ENCODE measurements at places on chromosomes 3 and 15.

DNA sequence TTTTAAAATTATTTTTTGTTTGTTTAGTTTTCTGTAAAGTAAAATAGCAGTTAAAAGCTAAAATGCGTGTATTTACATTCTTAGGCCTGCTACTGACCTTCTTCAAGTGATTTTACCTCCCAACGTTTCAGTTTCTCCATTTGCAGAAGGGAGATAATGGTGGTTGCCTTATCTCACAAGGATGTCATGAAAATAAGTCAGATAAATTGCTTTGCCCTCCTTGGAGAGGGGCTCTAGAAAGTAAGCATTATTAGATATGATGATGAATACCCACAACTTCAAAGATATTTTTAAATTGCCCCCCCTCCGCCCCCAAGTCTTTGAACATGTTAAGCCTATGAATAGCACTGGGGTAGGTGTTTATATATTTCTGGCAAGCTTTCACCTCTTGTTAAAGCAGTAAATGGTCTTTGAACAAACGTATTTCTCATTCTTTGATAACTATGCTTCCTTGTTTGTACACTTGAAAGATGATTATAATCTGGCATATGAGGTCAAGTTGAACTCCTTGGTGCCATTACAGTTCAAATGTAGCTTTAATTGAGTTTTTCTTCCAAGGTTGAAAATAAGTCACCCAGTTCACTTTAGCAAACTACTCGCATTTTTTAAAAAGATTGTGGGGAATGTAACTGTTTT, 6.4 kb downstream of the TERC start:
- DNase-seq = no peak

GRCh38 chr15:65264863-65265430, 21.7 kb downstream of the PARP16 start:
- DNase-seq = no peak

- no peak for DNase-seq
Measured at GRCh38 chr3:104520228-104520655, 846.5 kb upstream of the ALCAM start.

GRCh38 chr15:39488516-39488915, 92.4 kb upstream of the THBS1 start:
- DNase-seq = peak; percentile 57

GRCh38 chr3:125037498-125038150, 18.2 kb downstream of the HEG1 start:
- DNase-seq = no peak

DNA sequence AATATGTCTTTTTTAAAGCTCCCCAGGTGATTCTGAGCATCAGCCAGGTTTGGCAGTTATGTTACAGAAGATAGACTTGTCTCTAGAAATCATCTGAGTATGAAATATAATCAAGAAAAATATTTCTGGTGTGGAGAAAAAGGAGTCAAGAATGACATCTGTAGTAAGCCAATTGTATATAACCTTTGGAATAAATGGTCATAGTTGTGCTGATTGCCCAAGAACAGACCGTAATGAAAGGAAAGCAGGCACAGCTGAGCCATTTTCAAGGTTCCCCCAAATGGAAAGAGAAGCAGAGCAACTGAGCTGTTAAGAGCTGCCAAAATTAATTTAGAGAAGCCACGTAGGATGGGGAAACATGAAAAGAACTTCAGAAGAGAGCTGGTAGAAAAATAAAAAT, 26.6 kb downstream of the GOLM2 start:
- DNase-seq = no peak

- DNase-seq = peak; percentile 86
Measured at GRCh38 chr3:110070161-110070916, 733.0 kb upstream of the DPPA4 start.

DNA sequence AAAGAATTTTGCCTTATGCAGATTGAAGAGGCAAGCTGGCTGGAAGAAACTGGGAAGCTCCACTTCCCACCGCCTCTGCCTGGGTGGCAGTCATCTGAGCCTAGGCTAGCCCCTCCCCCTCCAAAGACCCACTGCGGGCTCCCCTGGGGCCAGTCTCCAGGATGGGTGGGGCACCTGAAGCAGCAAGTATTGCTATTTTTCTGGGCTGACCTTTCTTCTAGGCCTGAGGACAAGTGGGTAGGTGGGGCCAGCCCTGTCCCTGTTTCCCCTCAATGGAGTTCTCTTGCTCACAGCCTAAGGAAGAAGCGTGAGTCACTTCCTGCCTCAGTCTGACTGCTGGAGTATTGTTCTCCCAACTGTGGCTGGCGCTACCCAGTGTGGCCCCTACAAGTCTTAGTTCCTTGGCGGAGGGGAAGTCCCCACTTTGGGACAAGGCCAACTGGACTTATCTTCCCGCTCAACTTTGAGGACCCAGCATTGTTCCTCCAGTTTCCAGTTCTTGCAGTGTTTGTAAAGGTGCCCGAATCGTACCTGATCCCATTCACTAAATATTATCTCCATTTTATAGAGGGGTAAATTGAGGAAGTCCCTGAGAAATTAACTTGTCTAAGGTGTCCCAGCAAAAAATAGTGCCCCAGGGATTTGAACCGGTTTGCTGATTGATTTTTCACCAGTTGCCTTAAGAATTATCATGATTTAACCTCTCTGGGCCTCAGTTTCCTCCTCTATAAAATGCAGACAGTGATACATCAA, 1.4 kb downstream of the FURIN start:
- DNase-seq = peak; percentile 81

DNA sequence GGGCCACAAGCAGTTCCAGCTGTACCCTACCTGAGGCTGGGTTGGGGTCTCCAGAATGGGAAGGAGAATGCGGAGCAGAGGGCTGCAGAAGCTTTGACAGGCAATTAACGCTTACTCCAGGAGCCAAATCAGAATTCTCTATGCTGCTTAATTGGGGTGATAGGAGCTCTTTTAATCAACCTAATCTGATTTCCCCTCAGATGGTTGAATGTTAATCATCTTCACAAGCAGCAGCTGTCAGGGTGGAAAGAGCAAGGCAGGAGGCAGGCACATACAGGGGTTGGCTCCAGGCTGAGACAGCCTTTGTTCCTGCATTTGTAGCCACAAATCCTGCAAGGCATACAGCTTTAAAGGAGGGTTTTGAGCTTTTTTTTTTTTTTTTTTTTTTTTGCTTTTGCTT, 2.6 kb downstream of the CILP start:
- DNase-seq = no peak

GRCh38 chr3:160684368-160684740, 7.4 kb downstream of the ARL14 start:
- DNase-seq = no peak

- DNase-seq = no peak
Measured at GRCh38 chr3:22366781-22367180, 615.8 kb upstream of the ZNF385D start.

- peak; percentile 84 for DNase-seq
Measured at GRCh38 chr15:33565094-33565493, 254.3 kb downstream of the RYR3 start.

- DNase-seq = peak; percentile 13
Measured at GRCh38 chr15:89912145-89912673, 543 bp downstream of the ARPIN start.

DNA sequence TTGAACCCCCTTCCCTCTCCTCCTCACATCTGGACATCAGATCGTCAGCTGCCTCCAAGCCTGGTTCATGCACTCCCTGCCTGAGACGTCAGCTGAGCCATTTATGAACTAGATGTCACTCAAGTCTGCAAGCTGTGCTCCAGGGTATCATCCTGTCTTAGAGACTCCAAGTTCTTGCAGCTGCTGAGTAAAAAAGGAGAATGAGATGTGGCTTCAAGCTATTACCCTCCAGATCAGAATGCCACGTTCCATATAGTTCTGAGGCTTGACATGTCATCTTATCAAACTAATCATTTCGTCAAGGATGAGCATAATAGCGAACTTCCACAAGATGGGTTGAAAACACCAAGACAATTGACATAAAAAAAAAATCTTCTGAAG, 766.3 kb downstream of the TBL1XR1 start:
- DNase-seq = no peak

- DNase-seq = peak; percentile 94
Measured at GRCh38 chr3:4980229-4981203, 1.3 kb downstream of the BHLHE40 start.

DNA sequence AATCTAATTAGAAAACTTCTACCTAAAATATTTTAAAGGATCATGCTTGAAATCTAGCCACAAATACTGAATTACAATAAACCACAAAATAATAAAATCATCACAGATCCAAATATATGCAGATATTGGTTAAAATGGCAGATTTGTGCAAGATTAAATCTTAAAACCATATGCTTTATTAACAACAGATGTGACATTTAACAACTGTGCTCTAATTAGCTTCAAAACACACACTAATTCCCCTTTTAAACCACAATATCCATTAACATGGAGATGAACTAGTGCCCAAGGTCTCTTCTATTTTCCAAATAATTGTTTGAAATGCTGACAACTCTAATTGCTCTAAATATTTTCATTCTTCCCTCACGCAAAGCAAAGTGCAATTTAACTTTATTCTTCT, 1530.3 kb downstream of the SI start:
- DNase-seq = no peak

- DNase-seq = no peak
Measured at GRCh38 chr15:82103468-82103867, 57.6 kb upstream of the MEX3B start.

DNA sequence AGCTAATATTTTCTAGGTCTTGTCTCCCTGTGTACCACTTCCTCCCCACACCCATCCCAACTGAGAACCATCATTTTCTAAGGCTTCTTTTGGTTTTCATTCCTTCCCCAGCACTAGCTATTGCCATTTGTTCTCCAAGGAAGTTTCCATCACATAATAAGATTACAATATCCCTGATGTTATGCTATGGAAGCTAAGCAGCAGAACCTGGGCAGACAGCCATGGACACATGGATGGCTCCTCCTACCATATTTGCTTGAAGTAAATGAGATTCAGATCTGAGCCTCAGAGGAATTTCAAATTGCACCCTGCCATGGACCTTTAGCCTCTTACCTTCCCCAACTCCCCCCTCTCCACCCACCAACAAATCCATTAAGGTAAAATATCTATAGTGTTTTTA, 31.5 kb downstream of the GASK1A start:
- DNase-seq = peak; percentile 17

DNA sequence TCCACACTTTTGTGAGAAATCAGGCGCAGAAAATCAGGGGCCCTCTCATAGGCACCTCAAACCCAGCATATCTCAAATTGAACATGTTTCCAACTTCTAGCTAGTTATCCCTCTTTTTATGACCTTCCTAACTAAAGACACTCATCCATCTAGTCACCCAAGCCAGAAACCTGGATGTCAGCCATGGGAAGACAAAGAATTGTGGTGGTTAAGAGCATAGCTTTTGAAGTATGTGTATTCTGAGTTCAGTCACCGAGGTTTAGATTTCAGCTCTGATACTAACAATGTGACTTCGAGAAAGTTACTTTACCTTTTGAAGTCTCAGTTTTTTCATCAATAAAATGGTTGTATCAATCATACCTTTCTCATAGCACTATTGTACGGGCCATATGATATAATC, 495.5 kb downstream of the NLGN1 start:
- no peak for DNase-seq

GRCh38 chr3:5140230-5140621, 18.1 kb downstream of the ARL8B start:
- DNase-seq = no peak

- DNase-seq = peak; percentile 20
Measured at GRCh38 chr3:85726241-85726640, 767.5 kb downstream of the CADM2 start.

DNA sequence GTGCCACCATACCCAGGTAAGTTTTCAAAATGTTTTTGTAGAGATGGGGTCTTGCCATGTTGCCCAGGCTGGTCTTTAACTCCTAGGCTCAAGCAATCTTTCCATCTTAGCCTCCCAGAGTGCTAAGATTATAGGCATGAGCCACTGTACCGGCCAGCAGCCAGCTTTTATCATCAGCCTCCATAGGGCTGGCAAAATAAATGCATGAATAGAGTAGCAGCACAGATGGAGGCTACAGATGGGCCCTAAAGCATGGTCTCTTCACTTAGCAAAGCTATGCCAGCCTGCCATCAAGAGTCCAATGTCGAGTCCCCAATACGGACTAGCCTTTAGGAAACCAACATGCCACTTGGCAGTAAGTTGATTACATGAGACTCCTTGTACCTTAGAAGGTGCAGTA, 63.8 kb downstream of the CNTN3 start:
- DNase-seq = no peak

GRCh38 chr15:67161881-67162280, 92.6 kb downstream of the AAGAB start:
- no peak for DNase-seq

DNA sequence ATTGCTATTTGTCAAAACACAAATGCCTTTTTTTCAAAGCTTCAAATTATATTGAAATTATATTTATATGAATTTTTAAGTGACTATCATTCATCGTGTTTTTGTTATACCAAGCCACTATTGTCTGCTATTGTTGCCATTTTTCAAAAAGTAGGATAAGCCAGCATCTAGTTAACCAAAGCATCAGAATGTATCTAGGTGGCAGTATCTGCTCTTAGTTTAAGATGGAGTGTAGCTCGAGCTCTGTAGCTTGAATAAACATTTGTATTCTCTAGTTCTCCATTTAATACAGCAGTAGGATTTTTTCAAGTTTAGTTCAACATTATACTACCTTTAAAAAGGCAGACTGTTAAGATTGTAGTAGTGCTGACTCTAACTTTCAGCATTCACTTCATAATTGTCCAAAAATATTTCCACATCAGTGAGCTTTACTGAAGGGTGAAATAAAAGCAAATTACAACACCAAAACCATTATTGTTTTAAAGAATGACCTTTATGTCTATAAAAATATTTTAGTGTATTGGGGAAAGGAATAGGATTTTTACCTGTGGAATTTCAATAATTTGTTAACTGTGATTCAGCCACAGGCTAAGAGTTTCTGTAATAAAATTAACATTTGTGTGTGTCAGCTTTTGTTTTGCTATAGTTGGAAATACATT, 19.6 kb upstream of the C15orf61 start:
- DNase-seq = peak; percentile 73

DNA sequence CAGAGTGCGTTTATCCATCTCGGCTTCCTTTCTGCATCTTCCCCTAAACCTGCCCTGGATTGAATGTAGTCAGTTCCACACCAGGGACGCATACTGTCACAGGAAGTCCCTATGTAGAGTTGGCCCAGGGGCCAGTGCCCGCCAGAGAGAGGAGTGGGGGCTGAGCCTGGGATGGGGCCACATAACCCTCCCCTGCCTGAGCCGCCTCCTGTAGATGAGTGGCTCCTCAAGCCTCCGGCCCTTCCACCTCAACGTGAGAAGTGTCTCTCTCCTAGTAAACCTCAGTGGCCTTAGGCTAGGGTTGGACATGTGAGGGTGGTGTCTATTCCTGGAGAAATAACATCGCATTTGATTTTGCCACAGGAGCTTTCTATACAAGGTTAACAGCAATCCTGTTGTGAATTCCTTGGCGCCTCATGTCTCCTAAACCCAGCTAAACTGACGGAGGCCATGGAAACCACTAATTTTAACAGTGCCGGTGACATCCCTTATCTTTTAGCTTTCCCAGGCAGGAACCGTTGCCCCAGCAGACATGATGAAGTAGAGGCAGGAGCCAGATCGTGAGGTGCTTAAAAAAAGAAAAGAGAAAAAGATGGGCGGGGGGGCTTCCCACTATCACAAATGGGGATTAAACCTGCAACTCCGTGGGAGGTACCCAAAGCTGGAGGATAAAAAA, 171.1 kb downstream of the CHDH start:
- DNase-seq = no peak

- no peak for DNase-seq
Measured at GRCh38 chr3:18177271-18177670, 247.9 kb downstream of the SATB1 start.

- peak; percentile 94 for DNase-seq
Measured at GRCh38 chr15:61049934-61050333, 179.2 kb downstream of the RORA start.
